ENCODE measurements at places on chromosomes 16 and 17.

- DNase-seq: no peak
Measured at GRCh38 chr16:87626401-87626800, 24.1 kb downstream of the JPH3 start.

DNA sequence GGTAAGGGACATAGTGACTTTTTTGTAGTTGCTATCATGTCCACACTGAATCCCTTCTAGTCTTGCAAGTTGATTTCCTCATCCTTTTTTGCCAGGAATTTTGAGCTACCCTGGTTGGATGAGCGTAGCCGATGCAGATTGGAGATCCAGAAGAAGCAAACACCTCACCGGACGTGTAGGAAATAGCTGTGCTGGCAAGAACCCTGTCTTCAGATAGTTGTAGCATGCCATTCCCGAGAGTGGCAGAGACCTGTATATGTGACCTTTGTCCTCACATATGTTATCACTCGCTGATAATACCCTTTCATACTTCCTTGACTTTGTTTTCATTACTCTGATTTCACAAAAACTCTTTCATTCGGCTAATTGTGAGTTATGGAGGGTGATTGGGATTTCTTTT, 6.2 kb upstream of the CASC3 start:
- DNase-seq: no peak

GRCh38 chr16:1706386-1707192, 594 bp downstream of the MAPK8IP3 start:
- DNase-seq: no peak

DNA sequence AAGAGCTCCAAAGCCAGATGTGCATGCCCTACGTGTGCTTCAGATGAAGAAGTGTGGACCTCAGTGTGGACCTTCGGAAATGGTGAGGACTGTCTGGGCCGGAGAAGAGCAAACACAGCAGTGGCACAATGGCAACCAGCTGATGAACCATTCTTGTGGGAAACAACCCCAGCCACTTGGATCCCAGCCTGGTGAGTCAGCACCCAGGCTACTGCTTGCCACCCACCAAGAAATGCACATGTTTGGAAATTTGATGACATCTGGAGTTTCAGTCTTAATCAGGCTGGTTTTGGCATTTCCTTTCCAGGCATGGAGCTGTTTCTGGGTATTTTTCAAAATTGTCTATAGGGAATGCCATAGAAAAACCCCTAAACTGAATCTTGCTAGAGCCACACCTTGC, 42.7 kb downstream of the DYNLRB2 start:
- no peak for DNase-seq

- DNase-seq: no peak
Measured at GRCh38 chr17:19313746-19314651, 48.5 kb downstream of the B9D1 start.

DNA sequence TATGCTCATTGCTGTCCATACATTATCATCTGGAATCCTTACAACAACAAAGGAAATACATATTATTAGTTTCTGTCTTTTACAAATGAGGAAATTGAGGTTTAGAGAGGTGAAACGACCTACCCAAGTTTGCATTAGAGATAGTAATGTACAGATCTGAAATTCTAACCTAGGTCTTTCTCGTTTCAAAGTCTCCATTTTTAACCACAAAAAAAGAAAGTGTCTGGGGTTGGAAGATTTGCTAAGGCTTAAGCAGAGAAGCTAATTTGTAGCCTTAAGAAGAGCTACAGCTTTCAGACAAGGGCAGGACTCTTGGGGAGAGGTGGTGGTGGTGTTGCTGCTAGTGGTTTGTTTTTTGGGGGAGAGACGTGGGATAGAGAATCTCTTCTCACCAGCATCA, 19.2 kb downstream of the CIITA start:
- DNase-seq: no peak

GRCh38 chr16:6341981-6342380, 990.7 kb upstream of the RBFOX1 start:
- no peak for DNase-seq

DNA sequence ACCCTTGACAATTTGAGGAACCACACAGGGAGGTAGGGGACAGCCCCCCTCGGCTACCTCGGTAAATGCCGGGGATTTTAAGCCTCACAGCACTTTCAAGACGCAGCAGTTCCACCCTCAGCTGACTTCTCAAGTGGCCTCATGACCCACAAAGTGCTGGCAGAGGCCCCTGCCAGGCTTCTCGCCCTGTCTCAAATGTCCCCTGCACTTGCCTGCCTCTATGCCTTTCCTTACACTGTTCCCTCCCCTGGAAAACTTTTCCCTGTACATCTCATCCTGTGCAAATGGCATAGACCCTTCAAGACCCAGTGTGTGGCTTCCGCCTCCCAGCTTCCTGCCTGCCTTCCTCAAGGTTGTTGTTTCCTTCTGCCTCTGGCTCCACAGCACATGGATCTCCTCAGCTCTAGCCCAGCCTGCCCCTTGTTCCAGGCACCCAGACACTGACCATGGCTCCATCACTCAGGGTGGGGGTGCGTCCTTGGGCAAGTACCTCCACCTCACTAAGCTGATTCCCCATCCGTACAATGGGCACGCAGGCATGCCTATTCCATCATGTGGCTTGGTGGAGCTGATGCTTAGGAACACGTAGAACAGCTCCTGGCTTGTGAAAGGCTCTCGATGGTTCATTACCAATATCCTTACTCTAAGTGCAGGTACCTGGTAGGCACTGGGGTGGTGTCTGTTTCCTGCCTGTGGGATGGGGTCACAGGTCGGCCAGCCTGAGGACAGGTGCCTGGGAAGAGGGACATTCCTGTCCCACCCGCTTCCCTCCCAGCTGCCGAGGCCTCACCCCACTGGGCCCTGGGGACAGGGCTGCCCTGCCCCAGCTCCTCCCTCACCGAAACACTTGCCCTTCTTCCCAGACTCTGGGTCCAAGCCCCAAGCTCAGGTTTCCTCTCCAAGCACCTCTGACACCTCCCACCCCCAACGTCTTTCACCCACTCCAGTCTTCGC, 24.0 kb downstream of the MMP15 start:
- DNase-seq: no peak

DNA sequence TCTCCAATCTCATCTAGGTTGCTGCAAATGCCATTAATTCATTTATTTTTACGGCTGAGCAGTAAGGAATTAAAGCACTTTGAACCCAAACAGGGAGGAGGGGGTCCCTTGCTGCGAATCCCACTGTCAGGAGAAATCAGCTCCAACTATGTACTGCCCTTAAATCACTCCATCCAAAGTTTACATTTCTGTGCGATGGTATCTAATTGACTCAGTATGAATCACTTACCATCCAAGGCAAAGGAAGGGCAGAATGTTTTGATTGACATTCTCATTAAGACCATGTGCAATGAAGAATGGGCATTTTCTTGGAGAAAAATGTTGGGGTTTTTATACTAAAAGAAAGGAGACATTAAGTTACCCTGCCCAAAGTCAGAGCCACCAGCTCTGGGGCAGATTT, 47.7 kb upstream of the XYLT1 start:
- peak; percentile 27 for DNase-seq

DNA sequence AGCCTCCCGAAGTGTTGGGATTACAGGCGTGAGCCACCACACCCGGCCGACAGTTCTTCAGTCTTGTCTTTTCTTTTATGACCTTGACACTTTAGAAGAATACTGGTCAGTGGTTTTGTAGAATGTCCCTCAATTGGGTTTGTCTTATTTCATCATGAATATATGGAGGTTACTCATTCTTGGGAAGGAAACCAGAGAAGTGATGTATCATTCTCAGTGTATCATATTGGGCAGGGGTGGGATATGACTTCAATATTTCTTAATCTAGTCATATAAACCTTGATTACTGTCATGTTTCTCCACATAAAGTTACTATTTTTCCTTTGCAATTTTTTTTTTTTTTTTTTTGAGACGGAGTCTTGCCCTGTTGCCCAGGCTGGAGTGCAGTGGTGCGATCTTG, 36.9 kb downstream of the SNTB2 start:
- no peak for DNase-seq

GRCh38 chr17:11538366-11538765, 59.9 kb upstream of the DNAH9 start:
- no peak for DNase-seq

GRCh38 chr17:62588109-62588508, 39.4 kb upstream of the MRC2 start:
- no peak for DNase-seq

- DNase-seq: no peak
Measured at GRCh38 chr16:30356401-30357084, 1.4 kb upstream of the CD2BP2 start.

- DNase-seq: no peak
Measured at GRCh38 chr17:12756786-12757185, 32.5 kb upstream of the ARHGAP44 start.

DNA sequence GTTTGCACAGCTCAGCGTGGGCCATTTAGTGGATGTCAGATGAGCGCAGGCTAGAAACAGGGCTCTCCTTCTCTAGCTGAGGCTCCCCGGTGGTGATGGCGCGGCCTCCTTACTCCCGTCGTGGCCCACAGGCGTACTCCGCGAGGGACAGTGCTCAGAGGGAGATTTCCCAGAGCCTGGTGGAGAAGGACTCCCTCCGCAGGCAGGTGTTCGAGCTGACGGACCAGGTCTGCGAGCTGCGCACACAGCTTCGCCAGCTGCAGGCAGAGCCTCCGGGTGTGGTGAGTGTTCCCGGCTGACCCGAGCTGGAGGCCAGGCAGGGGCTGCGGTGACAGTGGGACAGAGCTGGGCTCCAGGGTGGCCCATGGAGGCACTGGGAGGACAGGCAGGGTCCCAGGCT, 21.4 kb downstream of the CARD14 start:
- no peak for DNase-seq

GRCh38 chr17:66331038-66331816, 28.8 kb downstream of the PRKCA start:
- DNase-seq: no peak

GRCh38 chr16:2698965-2699750, 16.8 kb downstream of the KCTD5 start:
- no peak for DNase-seq

- DNase-seq: no peak
Measured at GRCh38 chr16:49972280-49972679, 52.7 kb upstream of the CNEP1R1 start.

GRCh38 chr16:54657058-54657708, 273.5 kb upstream of the IRX5 start:
- no peak for DNase-seq

DNA sequence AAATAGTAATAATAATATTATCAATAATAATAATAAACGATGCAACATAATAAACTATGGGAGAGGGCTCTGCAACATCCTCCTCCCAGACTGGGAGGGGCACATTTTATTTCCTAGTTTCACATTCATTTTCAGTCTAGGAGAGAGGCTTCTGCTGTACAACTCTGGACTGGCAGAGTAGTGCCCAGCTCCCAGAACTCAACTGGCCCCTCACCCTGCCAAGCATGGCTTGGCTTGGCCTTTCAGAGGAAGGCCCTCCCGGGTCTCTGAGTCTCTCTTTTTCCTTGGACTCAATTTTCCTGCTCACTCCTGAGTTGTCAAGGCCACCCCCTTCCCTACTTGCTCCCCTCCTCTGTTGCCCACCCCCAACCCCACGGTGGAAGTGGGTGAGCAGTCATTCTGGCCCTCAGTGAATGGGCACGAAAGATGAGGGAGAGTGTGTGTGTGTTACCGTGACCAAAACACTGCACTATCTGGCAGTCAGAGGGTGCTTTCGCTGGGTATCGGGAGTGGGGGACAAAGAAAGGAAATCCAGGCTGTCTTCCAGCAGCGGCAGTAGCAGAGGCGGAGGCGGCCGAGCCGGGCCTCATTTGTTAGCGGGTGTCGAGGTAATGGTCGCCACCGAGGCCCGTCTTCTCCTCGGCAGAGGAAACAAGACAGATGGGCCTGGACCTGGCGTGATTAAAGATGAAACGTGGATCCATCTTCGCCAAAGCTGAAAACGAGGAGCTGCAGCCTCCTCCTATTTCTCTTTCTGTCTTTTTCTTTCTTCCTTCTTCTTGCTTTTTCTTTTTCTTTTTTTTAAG, 2.3 kb downstream of the HOXB4 start:
- DNase-seq: no peak

DNA sequence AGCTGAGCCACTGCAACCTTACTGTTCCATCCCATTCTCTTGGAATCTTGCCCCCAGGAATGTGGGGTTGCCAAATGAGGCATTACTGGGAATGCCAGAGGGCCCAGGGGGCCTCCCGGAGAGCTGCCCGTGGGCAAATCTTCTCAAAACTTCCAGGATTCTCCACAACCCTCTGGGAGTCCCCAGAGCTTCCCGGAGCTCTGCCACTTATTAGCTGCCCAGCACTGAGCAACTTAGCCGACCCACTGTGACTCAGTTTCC, 306.0 kb downstream of the FOXL1 start:
- no peak for DNase-seq

- DNase-seq: no peak
Measured at GRCh38 chr17:3921502-3922319, 5.4 kb upstream of the P2RX1 start.

GRCh38 chr17:63529711-63530556, 6.8 kb downstream of the KCNH6 start:
- DNase-seq: no peak

- DNase-seq: no peak
Measured at GRCh38 chr16:5438591-5438990, 341.0 kb upstream of the EEF2KMT start.

- no peak for DNase-seq
Measured at GRCh38 chr17:8709006-8709405, 35.6 kb downstream of the CCDC42 start.

DNA sequence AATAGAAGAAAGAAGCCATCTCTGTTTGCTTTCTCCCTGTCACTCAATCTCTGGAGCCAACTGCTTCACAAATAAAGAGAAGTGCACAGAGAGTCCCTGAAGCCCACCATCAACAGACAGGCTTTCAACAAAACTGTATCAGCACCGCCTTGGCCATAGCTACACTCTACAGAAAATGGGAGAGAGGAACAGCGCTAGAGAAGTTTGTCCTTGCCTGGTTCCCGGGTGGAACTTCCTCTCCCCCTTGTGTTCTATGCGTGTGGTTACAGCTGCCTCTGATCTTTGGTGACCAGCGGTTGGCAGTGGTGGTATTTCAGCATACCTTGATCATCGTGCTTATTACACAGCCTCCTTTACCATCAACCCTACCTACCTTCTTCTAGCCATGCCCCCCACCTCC, 91.4 kb upstream of the CCL2 start:
- no peak for DNase-seq

DNA sequence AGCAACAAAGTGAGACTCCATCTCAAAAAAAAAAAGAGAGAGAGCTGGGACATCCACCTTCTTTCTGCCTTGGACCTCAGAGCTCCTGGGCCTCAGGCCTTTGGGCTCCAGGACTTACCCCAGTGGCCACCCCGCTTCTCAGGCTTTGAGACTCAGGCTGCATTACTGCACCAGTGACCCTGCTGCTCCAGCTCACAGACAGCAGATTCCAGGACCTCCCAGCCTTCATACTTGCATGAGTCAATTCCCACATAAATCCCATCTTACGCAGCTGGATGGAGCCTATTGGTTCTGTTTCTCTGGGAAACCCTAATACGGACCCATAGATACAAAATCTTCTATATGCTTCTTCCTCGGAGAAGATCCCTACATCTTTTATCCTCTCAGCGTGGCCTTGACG, 2.1 kb upstream of the CEP295NL start:
- DNase-seq: no peak
